ENCODE measurements at places on chromosomes 16 and 17. TPM values are rescaled to one million over a fixed set of nuclear protein-coding genes. Genes with fewer than 3 reads are reported as not detected.

The JUP gene
- 150 TPM for total RNA-seq

The CCNF gene
- total RNA-seq, result 0.86 TPM

The CLEC16A gene
- 28.4 TPM for total RNA-seq

DNA sequence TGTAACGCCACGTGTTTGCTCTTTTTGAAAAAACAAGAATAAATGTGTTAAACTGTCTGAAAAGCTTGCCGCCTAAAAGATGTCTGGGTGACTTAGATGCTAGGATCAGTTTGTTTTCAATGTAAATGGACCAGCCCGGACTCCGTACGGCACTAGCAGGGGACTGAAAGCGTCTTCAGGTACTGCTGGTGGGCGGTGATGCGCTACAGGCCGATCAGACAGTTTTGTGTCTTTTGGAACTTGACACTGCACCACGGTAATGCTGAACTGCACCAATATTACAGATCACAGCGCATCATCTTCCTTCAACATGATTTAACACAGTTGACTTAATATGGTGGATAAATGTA is 727 bp upstream of the MBTPS1 start:
- DNase-seq, result no peak

DNA sequence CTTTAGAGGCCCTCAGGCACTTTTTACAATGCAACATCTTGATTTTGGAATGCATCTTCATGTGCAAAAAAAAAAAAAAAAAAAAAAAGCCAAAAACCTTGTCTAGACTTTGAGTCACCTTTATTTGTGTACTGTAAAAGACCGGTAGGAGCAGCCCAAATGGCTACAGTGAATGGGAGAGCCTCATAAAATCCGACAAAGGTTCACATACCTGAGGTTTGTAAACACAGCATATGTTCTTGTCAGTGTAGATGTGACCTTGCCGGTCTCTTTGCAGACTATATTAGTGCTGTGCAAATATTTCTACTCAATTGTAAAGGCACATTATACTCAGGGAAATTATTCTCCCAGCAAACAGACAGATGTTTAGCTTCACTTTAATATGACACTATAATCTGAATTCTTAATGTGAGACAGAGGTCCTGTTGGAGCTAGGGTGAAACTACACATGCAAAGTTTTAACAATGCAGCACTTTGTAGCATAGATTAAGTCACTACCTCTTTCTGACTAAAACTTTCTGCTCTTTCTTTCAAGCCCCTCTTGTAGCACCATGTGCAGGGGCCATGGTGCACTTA is 211.3 kb downstream of the CA10 start:
- no peak for DNase-seq

- no peak for DNase-seq
Measured at GRCh38 chr17:79515646-79516571, 94.9 kb downstream of the RBFOX3 start.

- no peak for DNase-seq
Measured at GRCh38 chr17:52378860-52379259, 220.3 kb upstream of the CA10 start.

- DNase-seq, result no peak
Measured at GRCh38 chr16:35214840-35215239, 1755.4 kb downstream of the TP53TG3F start.

- no peak for DNase-seq
Measured at GRCh38 chr17:10631701-10632100, 25.4 kb downstream of the MYH3 start.

- no peak for DNase-seq
Measured at GRCh38 chr17:43406676-43407645, 8.2 kb downstream of the ARL4D start.

GRCh38 chr16:31269541-31269940 is 9.8 kb downstream of the ITGAM start:
- peak; percentile 17 for DNase-seq

DNA sequence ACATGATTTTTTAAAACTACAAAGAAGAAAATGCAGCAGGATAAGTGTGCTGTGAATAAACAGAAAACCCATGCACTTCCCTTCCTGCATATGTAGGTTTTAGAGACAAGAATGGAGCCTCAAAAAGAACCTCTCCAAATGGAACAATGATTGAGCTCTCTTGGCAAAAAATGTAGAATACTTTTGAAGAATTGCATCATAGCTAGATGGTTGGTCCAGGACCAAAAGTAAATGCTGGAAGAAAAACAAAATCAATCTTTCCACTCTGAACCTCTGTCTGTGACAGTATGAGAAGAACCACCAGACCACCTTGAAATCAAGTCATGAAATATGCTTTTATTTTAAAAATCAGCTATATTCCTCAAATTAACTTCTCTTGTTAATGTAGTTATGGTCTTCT is 17.5 kb downstream of the HELZ start:
- DNase-seq, result no peak

DNA sequence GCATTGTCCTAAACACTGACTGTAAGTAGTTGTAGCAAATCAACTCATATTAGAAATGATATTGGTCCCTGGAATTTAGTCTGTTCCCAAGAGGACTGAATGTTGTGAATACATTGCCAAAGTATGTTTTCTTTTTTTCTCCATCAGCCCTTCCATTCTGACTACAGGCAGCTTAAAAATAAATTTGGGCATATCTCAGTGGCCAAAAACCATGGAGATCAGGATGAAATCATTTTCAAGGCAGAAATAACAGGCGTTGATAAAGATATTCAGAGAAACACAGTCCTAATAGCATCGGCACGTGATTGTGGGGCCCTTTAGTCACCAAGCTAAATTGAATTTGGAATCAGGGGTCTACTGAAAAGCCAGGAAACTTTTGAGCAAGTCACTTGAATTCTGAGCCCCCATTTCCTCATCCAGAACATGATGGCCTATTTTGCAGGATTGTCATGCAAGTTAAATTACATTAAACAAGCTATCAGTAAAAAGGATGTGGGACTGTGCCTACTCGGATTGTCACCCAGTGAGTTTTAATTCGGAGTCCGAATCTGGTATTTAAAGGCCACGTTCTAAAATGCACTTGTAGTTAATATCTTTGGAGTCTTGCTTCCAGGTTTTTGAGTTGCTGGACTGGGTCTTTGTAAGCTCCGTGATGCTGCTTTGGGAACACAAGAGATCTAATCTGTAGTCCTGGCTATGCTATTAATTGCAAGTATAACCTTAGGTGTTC is 17.1 kb downstream of the HLF start:
- DNase-seq, result no peak

DNA sequence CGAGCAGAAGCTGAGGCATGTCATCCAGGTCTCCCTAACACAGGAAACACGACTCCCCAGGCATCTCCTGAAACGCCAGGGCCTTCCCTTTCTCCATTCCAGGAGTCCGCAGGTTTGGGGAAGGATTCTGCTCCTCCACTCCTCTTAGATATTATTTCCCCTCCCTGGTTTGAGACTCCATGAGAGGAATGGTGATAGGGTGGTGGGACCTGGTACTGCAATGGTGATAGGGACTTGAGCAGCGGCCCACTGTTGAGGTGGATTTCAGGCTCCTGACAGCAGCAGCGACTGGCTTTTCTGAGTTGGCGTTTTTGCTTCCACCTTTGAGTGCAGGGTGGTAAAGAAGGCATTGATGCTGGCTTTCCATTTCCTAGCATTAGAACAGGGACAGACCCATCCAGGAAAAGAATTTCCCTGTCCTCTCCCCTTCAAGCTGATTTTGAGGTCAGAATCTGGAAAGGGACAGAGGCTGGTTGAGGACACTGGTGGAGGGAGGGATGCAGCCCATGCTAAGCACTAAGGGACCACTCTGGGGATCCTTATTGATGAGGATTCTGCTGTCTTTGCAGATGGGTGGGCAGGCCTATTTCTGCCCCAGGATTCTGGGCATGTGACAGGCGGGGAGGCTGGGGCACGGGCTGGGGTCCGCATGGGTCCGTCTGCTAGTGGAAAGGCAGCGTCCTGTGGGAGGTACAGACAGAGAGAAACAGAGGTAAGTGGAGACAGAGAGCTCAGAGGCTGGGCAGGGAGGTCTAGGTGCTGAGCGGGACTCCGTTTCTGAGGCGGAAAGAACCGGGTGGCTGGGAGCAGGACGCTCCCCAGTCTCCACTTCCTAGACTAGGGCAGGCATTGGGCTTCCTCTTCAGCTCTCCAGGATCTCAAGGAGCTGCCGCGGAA is 1.3 kb upstream of the TBX4 start:
- no peak for DNase-seq

- no peak for DNase-seq
Measured at GRCh38 chr16:15647294-15648014, 2.6 kb upstream of the NDE1 start.

GRCh38 chr17:63696381-63696961 is 3.5 kb downstream of the LIMD2 start:
- no peak for DNase-seq

GRCh38 chr16:84175350-84176081 is 11.3 kb downstream of the TAF1C start:
- no peak for DNase-seq

DNA sequence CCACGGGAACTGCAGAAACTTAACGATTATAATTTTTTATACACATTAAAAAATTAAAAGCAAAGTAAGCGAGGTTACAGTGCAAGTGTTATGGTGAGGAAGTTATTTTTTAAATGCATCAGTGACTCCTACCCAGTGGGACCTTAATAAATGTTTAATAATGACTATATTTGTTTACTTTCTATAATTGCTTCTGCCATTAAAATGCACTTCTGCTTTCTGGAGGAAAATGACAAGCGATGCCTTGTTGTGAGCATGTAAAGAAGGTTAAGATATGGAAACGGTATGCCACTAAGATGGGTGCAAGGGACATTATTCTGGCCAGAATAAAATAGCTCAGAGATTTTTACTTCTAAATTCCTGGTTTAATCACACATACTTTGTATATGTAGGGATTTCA is 252.1 kb downstream of the CDH11 start:
- DNase-seq, result no peak

DNA sequence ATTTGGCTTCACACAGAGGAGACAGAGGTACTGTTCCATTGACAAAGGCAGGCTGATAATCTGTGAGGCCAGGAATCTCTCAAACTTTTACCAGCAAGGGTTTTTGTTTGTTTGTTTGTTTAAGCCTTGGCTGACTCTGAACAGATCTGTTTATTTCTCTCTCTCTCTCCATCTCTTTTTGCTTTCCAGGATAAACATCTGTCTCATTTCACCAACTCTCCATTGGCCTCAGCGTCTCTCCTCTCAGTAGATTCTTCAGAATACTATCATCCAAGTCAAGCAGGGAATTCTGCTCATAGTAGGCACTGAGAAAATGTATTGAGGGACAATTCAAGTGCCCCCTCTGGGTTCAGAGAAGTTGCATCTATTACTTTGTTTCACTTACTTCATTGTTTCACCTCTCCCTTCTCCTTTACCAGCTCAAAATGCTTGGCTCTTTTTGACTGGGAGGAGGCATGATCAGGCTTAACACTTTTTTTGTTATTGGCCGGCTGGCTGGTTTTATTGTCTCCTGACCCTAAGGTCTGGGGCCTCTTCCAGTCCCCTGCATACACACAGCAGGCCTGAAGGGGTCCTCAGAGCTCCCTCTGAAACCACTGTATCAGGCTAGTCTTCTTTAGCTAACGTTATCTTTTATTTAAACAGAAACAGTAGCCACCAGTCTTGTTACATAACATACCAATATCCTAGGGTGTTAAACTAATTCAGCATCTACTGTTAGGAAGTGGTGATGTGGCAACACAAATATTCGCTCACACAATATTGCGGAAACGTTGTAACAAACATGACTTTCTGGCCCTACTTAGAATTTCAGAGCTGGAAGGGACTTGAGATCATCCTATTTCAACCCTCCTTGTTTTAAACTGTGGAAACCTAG is 2.0 kb upstream of the YPEL2 start:
- peak; percentile 80 for DNase-seq

- no peak for DNase-seq
Measured at GRCh38 chr17:47905221-47905733, 9.2 kb downstream of the SP2 start.

GRCh38 chr17:50209472-50210239 is 8.2 kb upstream of the COL1A1 start:
- peak; percentile 90 for DNase-seq

DNA sequence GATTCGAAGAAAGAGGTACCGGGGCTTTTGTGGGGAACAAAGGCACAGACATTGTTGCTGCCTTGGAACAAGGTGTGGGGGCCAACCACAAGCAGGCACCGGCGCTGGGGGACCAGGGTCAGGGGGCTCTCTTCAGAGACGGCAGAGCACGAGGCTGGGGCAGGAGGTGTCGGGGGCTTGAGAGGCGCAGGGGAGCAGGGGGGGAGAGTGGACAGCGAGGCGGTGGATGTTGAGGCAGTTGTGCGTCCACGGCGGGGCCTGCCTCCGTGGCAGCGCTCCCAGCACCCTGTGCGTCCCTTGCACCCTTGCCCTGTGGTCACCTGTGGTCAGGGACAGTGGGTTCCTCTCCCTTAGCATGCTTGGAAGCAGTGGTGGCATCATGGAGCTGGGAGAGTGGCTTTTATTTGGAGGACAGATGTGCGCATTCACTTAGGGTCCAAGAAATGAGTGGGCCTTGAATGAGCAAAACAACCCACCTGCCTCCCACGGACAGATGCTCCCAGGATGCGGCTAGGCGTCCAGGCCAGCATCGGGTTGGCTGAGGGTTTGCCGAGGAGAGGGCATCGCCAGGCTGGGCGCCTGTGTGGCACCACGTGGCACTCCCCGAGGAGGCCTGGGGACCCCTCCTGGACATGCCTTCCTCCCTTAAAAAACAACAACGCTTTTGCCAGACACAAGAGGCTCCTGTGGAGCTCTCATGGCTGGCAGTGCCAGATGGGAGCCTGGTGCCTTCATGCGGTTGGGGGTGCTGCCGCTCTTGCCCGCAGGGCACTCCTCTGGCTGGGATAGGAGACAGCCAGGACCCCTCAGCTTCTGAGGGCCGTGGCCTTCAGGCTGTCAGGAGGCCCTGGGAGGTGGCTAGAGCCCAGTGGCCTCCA is 113.0 kb downstream of the BANP start:
- no peak for DNase-seq

DNA sequence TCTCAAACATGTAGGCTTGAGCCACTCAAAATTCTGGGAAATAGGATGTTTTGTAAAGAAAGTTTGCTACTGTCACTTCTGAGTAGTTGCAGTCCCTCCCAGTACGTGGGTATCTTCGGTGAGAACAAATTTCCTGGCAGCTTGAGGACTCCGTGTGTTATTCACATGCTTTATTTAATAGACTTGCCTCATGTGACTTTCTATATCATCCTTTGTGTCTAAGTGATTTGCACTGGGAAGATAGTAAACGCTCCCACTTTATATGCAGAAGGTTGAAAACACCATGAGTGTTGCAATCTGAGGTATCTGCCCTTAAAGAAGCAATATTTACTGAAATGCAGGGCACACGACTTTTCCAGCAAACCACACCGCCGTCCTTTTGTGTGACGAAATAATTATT is 643.7 kb downstream of the MAF start:
- DNase-seq, result no peak
